ENCODE measurements at places on chromosomes 1 and 21.

DNA sequence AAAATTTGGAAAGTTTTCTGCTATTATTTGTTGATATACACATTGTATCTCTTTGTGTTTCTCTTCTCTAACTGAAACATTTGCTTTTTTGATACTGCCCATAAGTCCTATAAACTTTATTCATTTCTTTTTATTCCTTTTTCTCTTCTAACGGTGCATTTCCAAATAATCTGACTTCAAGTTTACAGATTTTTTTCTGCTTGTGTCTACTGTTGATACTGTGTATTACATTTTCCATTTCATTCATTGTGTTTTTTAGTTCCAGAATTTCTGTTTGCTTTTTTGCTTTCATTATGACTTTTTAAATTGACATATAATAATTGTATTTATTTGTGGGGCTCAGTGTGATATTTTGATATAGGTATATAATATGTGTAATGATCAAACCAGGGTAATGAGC lies 38.3 kb upstream of the PLA2G2A start:
- DNase-seq, result no peak

- no peak for DNase-seq
These were observed 113.5 kb downstream of the MAP3K21 start for GRCh38 chr1:233440951-233441401.

DNA sequence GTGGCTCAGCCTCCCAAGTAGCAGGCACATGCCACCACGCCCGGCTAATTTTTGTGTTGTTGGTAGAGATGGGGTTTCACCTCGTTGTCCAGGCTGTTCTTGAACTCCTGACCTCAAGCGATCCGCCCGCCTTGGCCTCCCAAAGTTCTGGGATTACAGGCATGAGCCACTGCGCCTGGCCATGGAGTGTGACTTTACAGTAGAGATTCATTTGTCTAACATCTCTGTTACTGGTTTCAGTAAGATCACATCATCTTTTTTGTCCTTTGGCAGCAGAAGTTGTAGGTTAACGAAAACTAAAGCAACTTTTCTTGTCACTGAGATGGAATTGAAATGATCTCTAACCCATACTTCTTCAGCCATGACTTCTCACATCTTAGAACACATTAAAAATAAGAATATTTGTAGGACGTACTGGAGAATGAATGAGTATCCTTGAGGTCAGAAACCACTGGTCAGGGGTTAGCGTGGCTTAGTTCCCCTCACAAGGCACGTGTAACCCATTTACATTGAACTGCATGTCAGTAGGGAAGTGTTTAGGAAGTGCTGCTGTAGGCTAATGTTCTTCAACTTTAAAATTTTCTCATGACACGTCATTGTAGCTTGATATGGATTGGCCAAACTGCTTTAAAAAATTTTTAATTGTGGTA lies 75.9 kb downstream of the CAMTA1 start:
- no peak for DNase-seq

DNA sequence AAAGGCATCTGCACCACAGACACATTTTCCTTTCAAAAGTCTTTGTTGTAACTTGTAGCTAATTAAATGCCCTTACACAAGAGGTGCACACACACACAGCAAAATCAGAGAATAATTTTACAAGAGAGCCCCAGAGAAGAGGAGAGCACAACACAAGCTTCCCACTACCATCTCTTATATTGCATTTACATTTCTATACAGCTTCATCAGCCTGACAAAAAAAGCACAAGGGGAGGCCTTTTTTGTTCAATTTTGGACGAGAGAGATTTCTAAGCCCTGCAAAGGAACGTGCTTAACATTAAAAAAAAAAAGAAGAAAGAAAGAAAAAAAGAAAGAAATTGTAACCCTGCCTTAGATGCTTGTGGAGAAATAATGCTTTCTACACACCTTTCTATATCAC lies 17.1 kb upstream of the ESRRG start:
- no peak for DNase-seq

GRCh38 chr1:44860331-44860730 lies 17.3 kb upstream of the PTCH2 start:
- DNase-seq, result no peak

- no peak for DNase-seq
These were observed 53.6 kb upstream of the RUNX1 start for GRCh38 chr21:35102488-35103371.

GRCh38 chr1:66613187-66613586 lies 79.2 kb downstream of the SGIP1 start:
- no peak for DNase-seq

- DNase-seq, result no peak
These were observed 51.2 kb downstream of the EXO1 start for GRCh38 chr1:241899210-241899609.

GRCh38 chr1:1135339-1136136 lies 19.6 kb upstream of the C1orf159 start:
- no peak for DNase-seq

- DNase-seq, result no peak
These were observed 24.2 kb upstream of the SLFNL1 start for GRCh38 chr1:41045740-41046139.

DNA sequence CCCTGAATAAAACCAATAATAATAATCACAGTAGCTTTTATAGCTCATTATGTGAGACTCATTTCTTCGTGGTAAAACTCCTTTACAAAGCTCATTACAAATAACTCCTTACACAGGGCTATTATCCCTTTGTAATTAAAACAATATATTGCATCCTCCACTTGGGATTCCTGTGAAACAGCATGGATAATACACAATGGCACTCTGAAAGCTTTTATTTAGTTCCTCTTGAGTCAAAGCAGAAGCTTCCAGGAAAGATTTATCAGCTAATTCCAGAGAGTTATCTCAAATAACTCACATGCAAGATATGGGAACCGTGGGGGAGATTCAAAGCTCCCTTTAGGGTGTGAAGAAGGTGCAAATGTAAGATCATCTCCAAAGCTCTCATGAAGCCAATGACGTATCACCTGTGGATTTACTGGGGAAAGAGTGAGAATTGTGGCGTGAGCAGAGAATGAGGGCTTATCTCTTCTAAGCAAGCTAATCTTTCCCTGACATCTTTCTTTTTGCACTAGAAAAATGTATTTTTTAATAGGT lies 60.4 kb upstream of the GJA5 start:
- DNase-seq, result no peak

GRCh38 chr1:70353601-70354331 lies 756 bp downstream of the ANKRD13C start:
- peak; percentile 62 for DNase-seq

DNA sequence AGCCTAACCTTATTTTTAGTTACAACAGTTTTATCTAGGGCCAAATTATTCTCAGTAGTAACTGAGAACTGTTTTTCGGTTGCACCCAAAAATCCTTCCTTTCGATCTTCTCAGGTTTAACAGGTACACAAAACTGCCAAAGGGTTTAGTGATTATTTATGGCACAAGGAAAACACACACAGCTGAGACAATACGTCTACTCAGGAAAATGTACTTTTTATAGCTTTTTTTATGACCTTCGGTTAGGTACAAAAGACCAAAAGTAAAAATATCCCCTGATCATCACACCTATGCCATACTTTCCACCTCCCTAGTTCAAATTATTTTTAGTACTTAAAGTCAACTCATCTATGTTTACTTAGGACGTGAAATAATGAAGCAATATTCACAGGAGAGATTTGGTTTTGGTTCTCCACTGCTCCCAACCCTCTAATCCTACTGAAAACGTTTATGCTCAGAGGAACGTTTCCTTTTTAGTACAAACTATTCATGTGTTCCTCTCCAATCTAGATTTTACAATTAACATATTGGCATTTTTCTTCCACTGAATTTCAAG lies 48.7 kb downstream of the TTLL7 start:
- no peak for DNase-seq

DNA sequence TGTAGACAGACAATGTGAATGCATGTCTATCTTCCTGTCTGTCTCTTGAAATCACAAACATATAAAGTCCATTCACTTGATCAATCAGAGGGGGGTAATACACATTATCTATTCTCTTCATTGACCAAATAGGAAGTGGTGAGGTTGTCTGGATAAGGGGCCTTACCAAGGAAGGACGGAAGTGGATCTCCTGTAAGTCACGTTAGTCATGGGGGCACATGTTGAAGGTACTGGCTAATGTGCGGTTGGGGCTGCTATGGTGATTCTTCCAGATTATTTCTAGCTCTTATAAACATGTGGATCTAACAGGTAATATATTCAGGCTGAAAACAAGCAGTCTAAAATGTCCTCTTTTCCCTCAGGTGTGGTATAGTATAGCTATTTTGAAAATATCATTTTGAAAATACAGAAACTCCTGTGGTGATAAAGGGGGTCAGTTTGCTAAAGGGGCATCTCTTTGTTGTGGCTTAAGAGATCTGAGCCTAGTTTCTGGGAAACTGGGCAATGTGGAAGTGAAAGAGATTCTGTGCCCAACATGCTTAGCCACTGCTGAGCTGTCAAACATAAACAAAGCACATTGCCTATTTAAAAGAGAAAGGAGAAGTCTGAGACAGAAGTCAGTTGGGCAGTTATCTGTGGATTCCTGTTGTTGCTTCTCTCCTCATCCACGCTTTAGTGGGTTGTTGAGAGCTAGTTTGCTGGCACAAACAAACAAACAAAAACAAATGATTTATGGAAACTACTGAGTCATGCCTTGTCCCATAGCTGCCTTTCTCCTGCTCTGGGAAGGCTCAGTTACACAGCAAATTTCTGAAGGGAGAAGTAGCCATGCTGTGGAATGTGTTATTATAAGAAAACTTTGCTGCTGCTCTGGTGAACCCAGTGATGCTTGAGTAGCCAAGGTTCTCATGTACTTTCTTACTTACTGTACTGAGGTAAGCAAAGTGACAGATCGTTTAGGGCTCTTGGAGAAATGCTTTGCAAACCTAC lies 166.9 kb downstream of the HLX start:
- no peak for DNase-seq

All from natural killer cell treated with Interleukin-12 subunit alpha and Interleukin-12 subunit beta and Interleukin-15 and Interleukin-18, amount 100 ng/mL, for 72 hours (primary cell).